ENCODE measurements at places on chromosomes 4 and X. TPM values are rescaled to one million over a fixed set of nuclear protein-coding genes. Genes with fewer than 3 reads are reported as not detected.

Gene VSIG4
- not detected for total RNA-seq

Gene CSAG3
- total RNA-seq, result 7.4 TPM

Gene AVPR2
- not detected for total RNA-seq

Gene CLDN34
- not detected for total RNA-seq

Gene GTPBP6
- 46.7 TPM for total RNA-seq

Gene NPY1R
- not detected for total RNA-seq

Gene PNMA6F
- not detected for total RNA-seq

Gene CXXC4
- total RNA-seq, result not detected

Gene RBM47
- total RNA-seq, result 4.7 TPM

Gene SPATA4
- not detected for total RNA-seq

Gene MAGEB1
- total RNA-seq, result not detected

Gene SOD3
- not detected for total RNA-seq

Gene ADH1C
- total RNA-seq, result not detected

Gene PIM2
- total RNA-seq, result 350 TPM

Gene PAGE2
- not detected for total RNA-seq

Gene MCUB
- total RNA-seq, result 82.3 TPM

Gene MAGEA4
- total RNA-seq, result not detected

Gene ALPK1
- 36.7 TPM for total RNA-seq

Gene F8A2
- not detected for total RNA-seq

Gene NMU
- total RNA-seq, result not detected

Gene OTUD6A
- total RNA-seq, result not detected

Gene OTC
- total RNA-seq, result not detected

Gene IL13RA2
- total RNA-seq, result not detected

Gene BANK1
- 0.66 TPM for total RNA-seq

Gene MAGED4B
- total RNA-seq, result 0.85 TPM

Gene PNMA6A
- 0.74 TPM for total RNA-seq

Gene DYNLT3
- total RNA-seq, result 12.1 TPM

Gene GABRE
- not detected for total RNA-seq

Gene HGFAC
- total RNA-seq, result not detected

Gene EDA
- total RNA-seq, result 2.5 TPM

Gene PHOX2B
- not detected for total RNA-seq

Gene RAB39B
- total RNA-seq, result 11.6 TPM

Gene MAGEA9B
- not detected for total RNA-seq

Gene TCEAL7
- not detected for total RNA-seq

Gene GNPDA2
- 15.2 TPM for total RNA-seq

Gene CDX4
- not detected for total RNA-seq

Gene IGSF1
- total RNA-seq, result not detected

Gene GC
- total RNA-seq, result not detected

Gene NPY5R
- total RNA-seq, result not detected

Gene GRSF1
- 71.3 TPM for total RNA-seq

Gene SPRY1
- 17.5 TPM for total RNA-seq

Gene CFAP47
- total RNA-seq, result not detected

Gene GRID2
- total RNA-seq, result not detected

Gene HTATSF1
- 63.5 TPM for total RNA-seq

Gene CPLX1
- 2.1 TPM for total RNA-seq

Gene NFXL1
- 13.0 TPM for total RNA-seq

Gene WNK3
- 0.07 TPM for total RNA-seq

Gene RHOXF1
- total RNA-seq, result 0.29 TPM

Gene KIAA0232
- total RNA-seq, result 20.4 TPM

Gene EVC2
- 0.49 TPM for total RNA-seq

Gene GRIA2
- not detected for total RNA-seq

Gene PPP1R2C
- not detected for total RNA-seq

Gene MGARP
- total RNA-seq, result not detected

Gene MAP9
- total RNA-seq, result 3.0 TPM

Gene SLC25A4
- total RNA-seq, result 1.7 TPM

Gene PWWP3B
- not detected for total RNA-seq

Gene OPN1MW
- total RNA-seq, result not detected

Gene RS1
- not detected for total RNA-seq

Data from T-helper 1 cell treated with Interleukin-12 subunit alpha and Interleukin-12 subunit beta and Interleukin-4 antibody, amounts not matched to agents 30 ng/mL and 1 ng/mL, for 36 hours (primary cell).